ENCODE measurements at places on chromosomes 11 and 22.

DNA sequence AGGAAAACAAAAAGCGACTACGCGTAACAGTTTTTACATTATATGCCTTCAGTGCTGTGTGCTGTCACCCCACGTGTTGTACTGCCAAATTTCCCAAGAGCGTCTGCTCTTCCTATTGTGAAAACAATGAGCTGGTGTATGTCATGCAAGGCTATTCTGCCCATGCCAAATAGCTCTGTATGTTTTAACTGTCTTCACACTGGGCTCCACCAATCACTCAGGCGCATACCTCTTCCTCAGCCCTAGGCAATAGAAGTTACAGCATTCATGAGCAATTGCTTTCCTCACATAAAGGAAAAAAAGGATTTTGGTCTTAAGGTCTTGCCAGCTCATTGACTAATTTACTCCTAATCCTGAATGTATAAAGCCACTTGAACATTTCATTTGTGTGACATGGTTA, 606.8 kb downstream of the NTM start:
- DNase-seq = no peak

DNA sequence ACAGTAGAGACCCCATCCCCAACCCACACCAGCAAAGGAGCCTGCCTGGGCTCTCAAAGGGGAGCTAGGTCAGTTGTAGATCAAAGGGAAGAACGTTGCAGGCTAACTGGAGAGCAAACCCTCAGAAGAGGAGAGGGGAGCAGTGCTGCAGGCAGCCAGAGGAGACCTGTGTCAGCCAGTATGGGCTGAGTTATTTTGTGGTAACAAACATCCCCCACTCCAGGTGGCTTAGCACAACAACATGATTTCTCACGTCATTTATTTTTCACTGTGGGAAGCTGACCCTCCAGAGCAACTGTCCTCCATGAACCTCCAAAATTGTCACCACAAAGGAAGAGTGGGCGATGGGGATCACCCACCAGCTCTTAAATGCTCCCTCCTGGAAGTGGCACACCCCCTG, 19.8 kb upstream of the SHANK2 start:
- no peak for DNase-seq

DNA sequence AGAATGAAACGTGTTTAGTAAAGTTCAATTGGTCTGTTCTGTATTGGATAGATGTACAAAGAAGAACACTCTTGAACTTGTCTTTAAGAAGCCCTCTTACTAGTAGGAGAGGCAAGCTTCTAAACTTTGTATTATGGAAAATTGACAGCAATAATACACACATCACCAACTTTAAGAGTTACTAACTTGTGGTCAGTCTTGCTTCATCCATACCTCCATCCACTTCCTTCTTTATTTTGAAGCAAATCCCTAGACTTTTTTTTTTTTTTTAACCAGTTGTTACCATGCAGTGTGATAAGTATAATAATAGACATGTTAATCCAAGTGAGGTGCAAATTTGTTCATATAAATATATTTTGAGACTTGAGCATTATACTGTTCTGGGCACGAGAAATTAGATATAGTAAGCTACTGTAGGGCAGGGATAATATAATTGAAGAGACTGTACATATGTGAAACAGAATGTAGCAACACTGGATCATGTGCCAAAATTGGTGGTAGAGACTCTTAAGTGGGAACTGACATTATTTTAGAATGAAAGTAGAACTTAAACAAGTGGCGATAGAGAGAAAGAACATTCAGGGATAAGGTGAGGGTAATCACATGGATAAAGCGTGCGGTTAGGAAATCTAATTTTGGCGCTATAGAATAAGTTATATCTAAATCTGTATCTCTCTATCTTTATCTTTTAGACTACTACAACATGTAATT, 6.5 kb downstream of the FAR1 start:
- DNase-seq = no peak

GRCh38 chr22:20395181-20395906, 1.4 kb downstream of the ZNF74 start:
- DNase-seq = no peak

GRCh38 chr11:1496761-1497095, 10.1 kb upstream of the MOB2 start:
- DNase-seq = no peak

- no peak for DNase-seq
Observed at GRCh38 chr11:43874738-43875137, 5.9 kb upstream of the ALKBH3 start.

DNA sequence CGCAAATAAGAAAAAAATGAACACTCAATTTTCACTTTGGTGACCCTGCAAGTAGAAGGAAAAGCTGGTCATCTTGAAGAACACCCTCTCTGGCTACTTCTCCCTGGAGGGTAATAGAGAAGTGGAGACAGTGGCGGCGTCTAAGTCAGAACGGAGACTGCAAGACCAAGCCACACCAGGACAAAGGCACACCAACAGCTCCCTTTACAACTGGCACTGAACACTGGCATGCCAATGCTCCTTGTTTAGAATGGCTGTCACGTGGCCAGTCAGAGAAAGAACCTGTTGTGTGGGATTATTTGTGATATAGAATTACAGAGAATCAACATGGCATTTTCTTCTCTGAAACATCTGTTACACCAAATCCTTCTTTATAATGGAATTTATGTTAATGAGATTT, 61.3 kb upstream of the YPEL1 start:
- DNase-seq = no peak

DNA sequence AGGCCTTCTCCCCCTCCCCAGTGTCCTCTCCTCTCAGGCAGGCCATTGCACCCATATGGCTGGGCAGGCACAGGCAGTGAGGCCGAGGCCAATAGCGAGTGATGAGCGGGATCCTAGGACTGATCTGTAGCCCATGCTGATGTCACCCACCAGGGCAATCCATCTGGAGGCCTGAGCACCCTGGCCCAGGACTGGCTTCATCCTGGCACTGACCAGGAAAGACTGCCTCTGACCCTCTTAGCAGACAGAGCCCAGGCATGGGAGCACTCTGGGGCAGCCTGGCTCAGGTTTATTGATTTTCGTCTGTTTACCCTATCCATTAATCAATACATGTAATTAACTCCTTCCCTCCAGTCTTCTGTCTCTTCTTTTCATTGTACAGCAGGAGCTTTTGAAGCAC, 5.1 kb upstream of the TIRAP start:
- DNase-seq = no peak

DNA sequence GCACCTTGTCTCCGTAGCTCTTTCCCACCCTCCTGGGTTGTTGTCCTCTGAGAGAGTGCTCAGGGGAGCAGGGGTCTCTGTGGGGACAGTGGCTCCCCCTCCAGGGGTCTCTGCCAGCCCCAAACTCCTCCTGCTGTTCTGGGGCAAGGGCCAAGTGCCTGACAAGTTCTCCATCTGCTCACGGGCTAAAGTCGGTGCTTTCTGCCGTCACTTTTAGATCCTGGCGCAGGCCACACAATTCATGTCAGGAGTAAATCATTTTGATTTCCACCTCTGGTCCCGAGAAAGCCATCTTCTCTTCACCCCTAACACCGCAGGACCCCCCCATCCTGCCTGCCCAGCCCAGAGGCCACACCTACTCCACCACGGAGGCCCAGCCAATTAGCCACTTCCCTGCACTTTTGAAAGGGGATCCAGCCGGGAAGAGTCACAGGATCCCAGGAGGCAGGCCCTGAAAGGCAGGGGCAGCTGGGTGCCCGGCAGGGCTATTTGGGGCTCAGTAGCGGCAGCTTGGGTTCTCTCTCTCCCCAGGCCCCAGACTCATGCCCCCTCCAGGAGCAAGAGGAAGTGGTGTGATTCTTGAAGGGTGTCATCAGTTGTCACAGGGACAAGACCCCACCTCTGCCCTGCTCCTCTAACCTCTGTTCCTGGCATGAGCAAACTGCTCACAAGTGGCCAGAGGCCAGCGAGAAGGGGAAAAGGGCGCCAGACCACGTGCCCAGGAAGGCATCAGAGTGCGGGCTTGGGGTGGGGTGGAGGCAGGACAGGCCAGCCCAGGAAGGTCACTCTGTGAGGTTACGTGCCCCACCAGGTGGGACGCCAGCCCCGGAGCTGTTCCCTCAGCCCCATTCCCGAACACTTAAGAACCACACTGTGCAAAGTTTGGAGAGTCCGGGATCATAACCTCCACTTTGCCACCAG, 1.3 kb downstream of the MACROD1 start:
- DNase-seq = no peak

DNA sequence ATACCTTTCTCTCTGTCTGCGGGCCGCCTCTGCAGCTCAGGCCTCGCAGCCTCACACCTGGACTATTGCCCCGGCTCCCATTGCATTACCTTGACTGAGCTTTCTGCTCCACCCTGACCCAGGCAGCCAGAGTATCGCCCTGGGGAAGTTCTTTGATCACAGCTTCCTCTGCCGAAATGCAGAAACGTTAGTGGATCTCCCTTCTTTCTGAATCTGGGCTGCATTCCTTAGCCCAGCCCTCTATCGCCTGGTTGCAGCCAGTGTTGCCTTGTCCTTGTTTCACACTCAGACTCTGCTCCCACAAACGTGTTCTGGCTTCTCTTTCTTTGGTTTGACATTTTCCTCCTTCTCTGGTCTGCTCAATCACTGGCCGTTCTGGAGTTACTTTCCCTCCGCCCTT, 195.7 kb downstream of the ADAMTS15 start:
- DNase-seq = no peak

- no peak for DNase-seq
Observed at GRCh38 chr11:12938590-12939247, 70.4 kb upstream of the RASSF10 start.

GRCh38 chr22:23110922-23111527, 30.8 kb downstream of the RSPH14 start:
- DNase-seq = peak; percentile 41

GRCh38 chr11:5277807-5278382, 8.2 kb upstream of the HBE1 start:
- DNase-seq = no peak

GRCh38 chr11:96074551-96075310, 150.8 kb upstream of the MTMR2 start:
- DNase-seq = no peak

GRCh38 chr11:116065191-116065895, 561.1 kb upstream of the CADM1 start:
- DNase-seq = no peak

DNA sequence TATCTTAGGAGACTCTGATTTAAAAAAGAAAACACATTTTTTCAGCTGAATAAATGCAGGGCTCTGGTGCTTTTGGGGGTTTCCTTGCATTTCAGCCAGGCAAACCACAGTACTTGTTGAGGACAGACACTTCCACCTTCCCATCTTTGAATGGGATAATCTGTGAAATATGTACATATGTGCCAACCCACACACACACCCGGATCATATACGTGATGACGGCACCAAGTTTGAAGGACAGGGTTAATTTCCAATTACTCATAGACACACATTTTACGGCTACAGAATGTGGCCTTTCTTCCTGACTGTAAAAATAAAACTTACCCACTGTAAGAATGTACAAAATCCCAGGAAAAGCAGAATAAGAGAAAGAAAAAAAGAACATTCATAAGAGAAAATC, 104.4 kb downstream of the MPPED2 start:
- no peak for DNase-seq

- DNase-seq = no peak
Observed at GRCh38 chr11:130051082-130051481, 18.6 kb upstream of the APLP2 start.

- DNase-seq = no peak
Observed at GRCh38 chr11:6545917-6546605, 49.0 kb downstream of the DNHD1 start.

DNA sequence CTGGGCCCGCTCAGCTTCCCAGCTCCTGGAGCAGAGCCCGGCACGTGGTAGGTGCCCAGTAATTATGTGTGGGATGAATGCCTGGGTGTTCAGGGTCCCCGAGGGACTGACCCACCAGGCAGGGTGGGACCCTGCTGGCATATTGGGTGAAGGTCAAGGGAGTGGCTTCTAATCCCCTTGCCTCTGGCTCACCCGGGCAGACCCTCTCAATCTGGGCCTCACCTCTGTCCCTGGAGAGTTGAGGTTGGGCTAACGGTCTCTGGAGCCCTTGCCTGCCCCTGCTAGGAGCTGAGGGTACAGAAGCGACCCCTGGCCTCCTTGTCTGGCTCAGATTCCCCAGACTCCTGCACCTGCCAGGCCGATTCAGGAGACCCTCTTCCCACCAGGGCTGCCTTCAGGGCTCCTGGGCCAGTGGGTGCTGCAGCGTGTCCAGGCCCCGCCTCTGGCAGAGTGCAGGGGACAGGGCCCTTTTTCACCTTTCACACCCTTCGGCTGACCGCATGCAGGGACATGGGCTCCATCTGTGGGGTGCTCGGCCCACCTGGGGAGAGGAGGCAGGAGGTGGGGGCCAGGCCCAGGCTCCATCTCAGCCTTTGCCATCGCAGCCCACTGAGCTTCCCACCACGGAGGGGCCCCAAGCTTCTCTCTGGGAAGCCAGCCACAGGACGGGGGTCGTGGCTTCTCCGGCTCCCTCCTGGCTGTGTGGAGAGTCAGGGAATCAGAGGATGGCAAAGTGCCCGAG, 3.8 kb upstream of the CTSD start:
- DNase-seq = no peak

DNA sequence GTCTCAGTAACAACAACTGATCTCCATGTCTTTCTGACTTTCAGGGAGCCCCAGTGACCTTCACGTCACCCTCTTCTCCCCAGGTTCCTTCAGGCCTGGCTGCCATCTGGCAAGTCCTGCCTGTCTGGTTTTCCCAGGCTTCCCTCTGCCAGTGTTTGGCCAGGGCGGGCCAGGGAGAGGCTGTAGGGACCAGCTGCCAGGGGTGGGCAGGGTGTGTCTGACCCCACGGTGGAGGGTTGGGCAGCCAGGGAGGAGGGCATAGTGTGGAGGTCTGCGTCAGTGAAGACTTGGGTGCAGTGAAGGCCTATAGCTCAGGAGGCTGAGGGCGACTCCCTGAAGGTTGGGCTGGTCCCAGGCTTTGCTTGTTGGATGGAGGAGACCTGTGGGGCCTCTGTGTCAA, 11.9 kb upstream of the MRGPRX2 start:
- no peak for DNase-seq

- no peak for DNase-seq
Observed at GRCh38 chr22:45904236-45904635, 72.7 kb downstream of the WNT7B start.

GRCh38 chr11:13602844-13603243, 65.6 kb upstream of the FAR1 start:
- DNase-seq = no peak

DNA sequence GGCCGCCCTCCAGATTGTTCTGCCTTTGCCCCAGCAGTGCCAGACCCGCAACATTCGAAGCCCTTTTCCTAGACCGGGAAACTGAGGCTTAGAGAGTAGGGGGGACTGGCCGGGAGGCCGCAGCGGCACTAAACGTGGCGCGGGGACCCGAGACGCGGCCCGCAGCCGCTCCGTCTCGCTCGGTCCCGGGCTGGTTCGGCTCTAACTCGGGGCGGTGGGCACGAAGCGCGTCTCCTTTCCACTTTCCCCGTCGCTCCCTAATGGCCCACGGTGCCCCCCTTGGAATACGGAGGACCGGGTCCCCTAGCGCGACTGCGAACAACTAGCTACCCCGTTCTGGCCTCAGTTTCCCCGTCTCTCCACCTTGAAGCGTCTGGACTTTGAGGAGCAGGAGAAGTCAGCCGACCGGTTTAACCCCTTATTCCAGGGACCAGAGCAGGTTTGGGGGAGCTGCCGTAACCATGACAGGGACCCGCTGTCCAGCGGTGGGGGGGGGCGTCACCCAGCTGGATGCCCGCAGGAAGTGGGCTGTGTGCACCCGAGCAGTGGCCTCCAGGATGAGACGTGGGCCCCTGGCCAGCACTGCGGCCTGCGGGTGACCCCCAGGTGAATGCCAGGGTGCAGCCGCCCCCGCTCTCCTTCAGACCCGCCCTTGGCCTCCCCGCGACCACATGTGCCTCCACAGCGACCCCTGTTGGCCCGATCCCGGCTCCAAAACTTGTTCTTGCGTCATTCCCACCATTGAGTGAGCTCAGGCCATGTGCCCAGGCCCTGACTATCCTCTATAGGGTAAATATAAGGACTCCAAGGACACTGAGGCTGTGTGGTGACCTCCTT, 1.1 kb downstream of the CDC42EP1 start:
- peak; percentile 88 for DNase-seq

- DNase-seq = peak; percentile 28
Observed at GRCh38 chr22:27331526-27332281, 469.9 kb downstream of the MN1 start.
